ENCODE measurements at places on chromosomes 1 and 21. TPM values are rescaled to one million over a fixed set of nuclear protein-coding genes. Genes with fewer than 3 reads are reported as not detected.

MAGI3 gene
- polyA plus RNA-seq, result 5.6 TPM

DAB1 gene
- polyA plus RNA-seq, result not detected

FCRLA gene
- not detected for polyA plus RNA-seq

PRELP gene
- 9.5 TPM for polyA plus RNA-seq

SPRR2F gene
- polyA plus RNA-seq, result not detected

VWA5B1 gene
- 0.69 TPM for polyA plus RNA-seq

MSH4 gene
- not detected for polyA plus RNA-seq
